ENCODE measurements at places on chromosomes 6 and 20.
A peak's percentile ranks its signal among the peaks of the same experiment; 100 is the strongest.

DNA sequence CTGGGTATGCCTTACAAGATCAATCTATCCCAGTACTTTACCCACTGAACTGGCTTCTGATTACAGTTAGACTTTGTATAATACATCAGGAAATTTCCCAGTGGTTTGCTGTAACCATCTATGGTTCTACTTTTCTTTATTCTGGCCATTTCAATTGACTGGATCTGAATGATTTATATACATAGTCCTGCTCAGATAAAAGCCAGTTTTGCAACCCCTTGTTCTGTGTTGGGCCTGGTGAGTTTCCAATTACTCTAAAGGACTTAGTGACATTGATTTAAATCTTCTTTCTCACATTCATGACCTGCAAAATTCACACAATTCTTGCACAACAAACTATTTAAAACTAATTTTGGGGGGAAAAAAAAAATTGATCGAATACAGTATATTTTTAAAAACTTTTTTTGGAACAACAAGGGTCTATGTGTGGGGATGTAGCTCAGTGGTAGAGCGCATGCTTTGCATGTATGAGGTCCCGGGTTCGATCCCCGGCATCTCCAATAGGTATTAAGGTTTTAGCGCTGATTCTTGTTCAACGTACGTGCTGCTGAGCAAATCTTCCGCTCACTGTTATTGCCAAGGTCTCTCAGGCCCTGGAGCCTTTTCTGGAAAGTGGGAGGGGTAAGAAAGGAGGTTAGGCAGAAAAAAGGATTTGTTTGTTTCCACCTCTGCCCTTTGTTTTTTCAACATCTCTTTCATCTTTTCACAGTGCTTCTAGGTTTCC, 117.5 kb downstream of the GPX5 start:
- peak; percentile 57 for DNase-seq

DNA sequence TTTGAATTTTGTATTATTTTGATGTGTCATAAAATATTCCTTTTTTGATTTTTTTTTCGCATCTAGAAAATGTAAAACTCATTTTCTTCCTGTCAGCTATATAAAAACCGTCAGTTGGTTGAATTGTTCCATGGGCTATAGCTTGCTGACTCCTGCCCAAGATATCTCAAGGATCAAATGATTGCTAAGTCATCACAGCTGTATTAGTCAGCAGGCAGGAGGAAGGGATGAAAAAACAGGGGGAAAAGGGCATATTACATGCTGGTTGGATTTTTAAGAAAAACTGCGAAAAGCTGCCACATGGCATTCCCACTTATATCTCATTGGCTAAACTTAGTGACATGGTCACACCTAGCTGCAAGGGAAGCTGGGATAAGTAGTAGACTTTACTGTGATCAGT, 569.9 kb downstream of the BCKDHB start:
- DNase-seq = no peak

DNA sequence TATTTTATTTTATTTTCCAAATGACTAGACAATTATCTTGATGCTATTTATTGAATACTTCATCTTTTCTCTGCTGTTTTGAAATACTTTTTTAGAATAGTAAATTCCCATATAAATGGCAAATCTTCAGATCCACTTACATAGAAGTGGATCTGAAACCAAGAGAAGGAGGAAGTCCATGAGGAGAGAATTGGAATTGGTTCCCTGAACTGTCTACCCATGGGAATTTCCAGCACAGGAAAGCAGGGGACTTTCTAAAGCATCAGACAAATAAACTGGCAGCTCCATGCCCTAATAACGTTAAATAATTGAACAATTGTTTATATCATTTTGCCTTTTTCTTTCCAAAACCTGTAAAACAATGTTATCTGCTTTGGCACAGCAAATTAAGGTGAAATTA, 47.1 kb upstream of the PNRC1 start:
- DNase-seq = no peak

DNA sequence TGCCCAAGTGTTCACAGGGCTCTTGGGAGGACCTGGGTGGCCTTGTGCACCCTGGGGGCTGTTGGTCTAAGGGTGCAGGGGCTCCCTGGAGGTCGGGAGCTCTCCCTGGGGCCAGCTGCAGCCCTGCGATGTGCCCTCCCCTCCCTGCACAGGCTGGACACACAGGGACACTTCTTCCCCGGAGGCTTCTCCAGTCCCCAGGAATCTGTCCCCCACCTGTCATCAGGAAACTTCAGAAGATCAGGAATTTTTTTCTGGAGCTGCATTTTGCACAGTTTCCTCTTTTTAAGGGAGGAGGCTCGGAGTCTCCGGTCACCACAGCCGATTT, 66.9 kb upstream of the BHLHE23 start:
- DNase-seq = no peak

- DNase-seq = no peak
These were observed 34.4 kb upstream of the ASF1A start for GRCh38 chr6:118859517-118860064.

DNA sequence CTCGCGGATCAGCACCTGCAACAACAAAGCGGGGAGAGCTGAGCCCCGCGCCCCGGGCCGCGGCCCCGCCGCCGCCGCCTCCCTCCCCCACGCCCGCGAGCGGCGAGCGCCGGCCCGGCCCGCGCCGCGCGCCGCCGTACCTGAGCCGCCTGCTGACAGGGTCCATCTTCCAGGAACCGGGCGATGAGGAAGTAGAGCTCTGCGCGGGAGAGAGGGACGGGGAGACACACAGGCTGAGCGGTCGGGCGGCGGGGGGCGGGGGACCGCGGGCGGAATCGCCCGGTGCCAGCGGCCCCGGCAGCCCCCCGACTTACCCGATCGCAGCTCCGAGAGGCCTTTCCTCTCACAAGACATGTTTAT, 359 bp downstream of the PHIP start:
- DNase-seq = peak; percentile 55

GRCh38 chr6:162999575-163000285, 272.0 kb downstream of the PACRG start:
- no peak for DNase-seq

GRCh38 chr6:40352006-40352405, 235.2 kb downstream of the LRFN2 start:
- DNase-seq = no peak

GRCh38 chr6:128432394-128432793, 88.0 kb downstream of the PTPRK start:
- DNase-seq = no peak

DNA sequence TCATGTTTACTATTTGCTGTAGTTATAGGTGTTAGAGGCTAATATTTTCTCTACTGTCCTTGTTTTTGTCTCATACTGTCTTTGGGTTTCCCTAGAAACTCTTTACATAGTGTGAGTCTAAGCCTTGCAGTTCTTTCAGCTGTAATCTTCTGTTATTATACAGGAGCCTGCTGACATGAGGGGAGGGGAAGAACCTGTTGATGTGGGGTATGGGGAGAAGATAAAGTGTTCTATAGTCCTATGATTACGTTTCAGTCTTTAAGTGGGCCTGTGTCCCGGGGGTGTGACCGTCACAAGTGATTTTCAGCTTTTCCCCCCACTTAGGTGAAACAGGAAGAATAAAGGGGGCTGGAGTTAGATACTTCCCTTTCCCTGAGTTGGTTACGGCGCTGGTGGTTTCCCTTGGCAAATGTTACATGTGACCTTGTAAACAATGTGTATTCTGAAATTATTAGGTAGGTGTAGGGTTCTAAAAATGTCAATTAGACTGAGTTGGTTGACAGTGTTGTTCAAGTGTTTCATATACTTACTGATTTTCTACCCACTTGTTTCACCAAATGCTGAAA, 41.3 kb downstream of the REV3L start:
- DNase-seq = no peak

- no peak for DNase-seq
These were observed 225.6 kb upstream of the MMS22L start for GRCh38 chr6:97508646-97509045.

DNA sequence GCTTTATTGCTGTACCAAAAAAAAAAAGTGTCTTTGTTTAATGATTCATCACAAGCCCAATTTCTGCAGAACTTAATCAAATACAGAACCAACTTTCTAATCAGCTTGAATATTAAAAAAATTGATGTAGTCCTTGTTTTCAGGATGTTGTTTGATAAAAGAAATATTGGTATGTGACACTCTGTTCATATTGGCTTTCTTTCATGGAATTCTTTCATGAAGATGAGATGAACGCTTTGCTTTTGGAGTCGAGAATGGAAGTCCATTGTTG, 184.3 kb downstream of the ZNF217 start:
- DNase-seq = no peak

DNA sequence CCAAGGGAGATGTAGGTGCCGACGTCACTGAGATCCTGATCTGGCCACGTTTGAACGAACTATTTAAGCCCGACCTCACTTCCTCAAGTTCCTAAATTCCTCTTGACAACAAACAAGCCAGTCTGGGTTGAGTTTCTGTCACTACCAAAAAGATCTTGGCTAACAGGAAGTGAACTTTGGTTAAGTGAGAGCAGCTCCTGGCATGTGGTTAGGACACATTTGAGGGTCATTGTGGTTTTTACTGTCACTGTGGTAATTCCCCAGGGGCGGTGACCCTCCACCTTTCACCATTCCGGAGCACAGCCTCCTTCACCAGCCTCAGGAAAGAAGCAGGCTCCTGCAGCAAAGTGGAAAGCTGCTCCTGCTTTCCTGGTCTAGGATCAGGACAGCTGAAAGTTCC, 43.1 kb upstream of the ZNF831 start:
- DNase-seq = no peak

- no peak for DNase-seq
These were observed 31.1 kb downstream of the BRPF3 start for GRCh38 chr6:36227379-36228228.

DNA sequence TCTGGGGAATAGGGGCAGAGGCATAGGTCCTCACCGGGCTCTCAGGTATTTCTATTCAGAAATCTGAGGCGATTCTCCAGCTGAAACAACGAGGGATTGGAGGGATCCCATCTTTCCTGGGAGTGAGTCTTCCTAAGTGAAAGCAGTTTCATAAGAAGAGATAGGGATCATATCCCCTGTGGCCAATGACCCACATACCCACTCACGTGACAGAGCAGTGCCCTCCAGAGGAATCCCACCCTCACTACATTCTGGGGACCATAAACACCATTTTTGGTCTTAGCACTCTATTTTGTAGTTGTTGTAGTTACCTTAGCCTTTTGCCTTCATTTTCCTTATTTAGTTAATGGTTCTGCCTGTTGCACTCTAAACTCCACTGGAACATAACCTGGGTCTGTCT, 121.1 kb downstream of the GPR63 start:
- DNase-seq = no peak

- DNase-seq = peak; percentile 9
These were observed 1211.1 kb upstream of the GJE1 start for GRCh38 chr6:140921366-140922226.

- no peak for DNase-seq
These were observed 183.1 kb downstream of the GMPR start for GRCh38 chr6:16421462-16421960.

- peak; percentile 28 for DNase-seq
These were observed 26.4 kb upstream of the SALL4 start for GRCh38 chr20:51828762-51829161.

DNA sequence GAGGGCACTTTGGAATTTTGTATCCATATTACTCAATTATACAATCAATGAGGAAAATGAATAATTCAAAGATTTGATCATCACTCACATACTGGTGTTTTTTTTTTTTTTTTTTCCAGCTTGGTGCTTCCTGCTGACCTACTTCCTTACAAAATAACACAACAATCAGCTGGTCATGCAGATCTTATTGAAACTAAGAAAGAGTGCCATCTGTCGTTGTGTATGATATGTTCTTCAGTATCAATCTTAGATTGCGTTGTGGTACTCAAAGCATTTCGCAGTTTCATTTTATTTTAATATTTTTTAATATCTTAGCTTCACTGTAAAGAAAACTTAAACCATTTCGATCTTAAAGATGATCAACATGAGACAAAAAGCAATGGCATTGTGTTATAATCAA, 155.6 kb downstream of the OGFRL1 start:
- DNase-seq = no peak

GRCh38 chr6:139149383-139149782, 14.5 kb downstream of the HECA start:
- no peak for DNase-seq

- no peak for DNase-seq
These were observed 38.6 kb downstream of the GHRH start for GRCh38 chr20:37223053-37223452.

DNA sequence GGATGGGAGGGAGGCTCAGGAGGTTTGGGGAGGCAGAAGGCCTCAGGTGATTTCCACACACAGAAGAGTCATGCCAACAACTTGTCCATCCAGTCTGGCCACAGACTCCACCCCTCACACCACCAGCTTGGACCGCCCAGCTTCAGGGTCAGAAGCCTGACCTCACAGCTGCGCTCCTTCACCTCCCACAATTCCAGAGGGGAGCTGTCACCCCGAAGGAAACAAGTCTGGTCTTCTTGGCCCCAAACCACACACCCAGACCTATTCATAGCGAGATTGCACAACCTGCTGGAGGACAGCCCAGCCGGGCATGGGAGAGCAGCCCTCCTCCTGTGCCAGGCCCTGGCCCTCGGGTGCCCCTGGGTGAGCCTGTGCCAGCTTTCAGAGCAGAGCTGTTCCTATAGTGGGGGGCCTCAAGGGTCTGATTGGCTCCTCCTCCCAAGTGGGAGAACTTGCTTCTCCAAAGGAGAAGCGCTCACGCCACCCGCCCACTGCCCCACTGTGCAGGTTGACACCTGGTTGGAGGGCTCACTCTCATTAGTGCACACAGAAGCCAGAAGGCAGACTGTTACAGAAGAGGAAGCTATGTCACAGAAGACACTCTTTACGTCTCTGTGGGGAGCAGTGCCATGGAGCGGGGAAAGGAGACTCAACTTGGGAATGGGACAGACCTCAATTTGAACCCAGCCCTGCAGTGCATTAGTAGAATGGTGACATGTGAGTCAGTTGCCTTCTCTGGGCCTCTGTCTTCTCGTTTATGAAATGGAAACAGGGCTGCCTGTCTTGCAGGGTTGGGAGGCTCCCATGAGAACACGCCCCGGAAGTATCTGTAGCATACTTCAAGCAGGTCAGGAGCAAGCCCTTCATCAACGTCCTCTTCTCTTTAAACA, 128.8 kb downstream of the FOXO3 start:
- no peak for DNase-seq

- DNase-seq = no peak
These were observed 75.8 kb upstream of the MRPS10 start for GRCh38 chr6:42293386-42293977.

- no peak for DNase-seq
These were observed 22.6 kb downstream of the GHRH start for GRCh38 chr20:37238935-37239451.

DNA sequence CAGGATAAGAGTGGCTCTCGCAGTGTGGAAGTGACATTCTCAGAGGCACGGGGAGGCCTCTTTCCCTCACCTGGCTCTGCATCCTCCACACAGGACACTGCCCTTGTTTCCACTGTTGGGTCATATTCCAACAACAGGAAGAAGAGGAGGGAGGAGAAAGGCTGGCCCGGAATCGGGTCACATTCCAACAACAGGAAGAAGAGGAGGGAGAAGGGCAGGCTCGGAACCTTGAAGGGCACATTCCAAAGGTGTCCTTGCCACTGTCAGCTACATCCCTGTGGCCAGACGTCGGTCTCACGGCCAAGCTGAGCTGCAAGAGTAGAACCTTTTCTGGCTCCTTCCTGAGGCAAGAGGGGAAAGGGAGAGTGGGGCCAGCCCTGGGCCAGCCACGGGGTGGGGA, 25.4 kb downstream of the CHRNA4 start:
- DNase-seq = no peak
